ENCODE measurements at places on chromosomes 5 and 9. TPM values are rescaled to one million over a fixed set of nuclear protein-coding genes. Genes with fewer than 3 reads are reported as not detected.

- no peak for DNase-seq
Observed at GRCh38 chr9:79250806-79251205, 321.0 kb upstream of the TLE4 start.

GRCh38 chr5:124948062-124948753 is 201.8 kb upstream of the ZNF608 start:
- DNase-seq = no peak

The SLIT3 gene
- 6.1 TPM for total RNA-seq

GRCh38 chr5:160371294-160371693 is 868 bp upstream of the C1QTNF2 start:
- no peak for DNase-seq

DNA sequence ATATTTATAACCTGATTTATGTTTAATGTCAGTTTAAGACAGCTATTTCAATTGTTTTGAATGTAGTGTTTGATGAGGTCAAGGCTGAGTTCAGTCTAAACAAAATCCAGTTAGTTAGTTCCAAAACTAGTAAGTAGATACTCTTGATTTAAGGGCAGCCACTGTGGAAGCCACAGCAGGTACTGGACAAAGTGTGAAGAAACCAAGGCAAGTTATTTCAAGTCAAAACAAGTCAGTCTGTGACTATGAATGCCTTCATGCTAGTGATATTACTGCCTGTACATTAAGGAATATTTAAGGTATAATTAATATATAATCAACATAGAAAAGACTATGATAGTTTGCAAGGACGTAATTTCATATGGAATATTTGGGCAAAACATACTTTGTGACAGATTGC is 362.3 kb downstream of the DMRTA1 start:
- DNase-seq = no peak

GRCh38 chr9:123315635-123316034 is 40.4 kb upstream of the CRB2 start:
- no peak for DNase-seq

All from left colon (tissue), 2 donors.